Hepatocyte (in vitro differentiated cells): ENCODE measurements at places on chromosomes 7 and 10. TPM values are rescaled to one million over a fixed set of nuclear protein-coding genes. Genes with fewer than 3 reads are reported as not detected.

DNA sequence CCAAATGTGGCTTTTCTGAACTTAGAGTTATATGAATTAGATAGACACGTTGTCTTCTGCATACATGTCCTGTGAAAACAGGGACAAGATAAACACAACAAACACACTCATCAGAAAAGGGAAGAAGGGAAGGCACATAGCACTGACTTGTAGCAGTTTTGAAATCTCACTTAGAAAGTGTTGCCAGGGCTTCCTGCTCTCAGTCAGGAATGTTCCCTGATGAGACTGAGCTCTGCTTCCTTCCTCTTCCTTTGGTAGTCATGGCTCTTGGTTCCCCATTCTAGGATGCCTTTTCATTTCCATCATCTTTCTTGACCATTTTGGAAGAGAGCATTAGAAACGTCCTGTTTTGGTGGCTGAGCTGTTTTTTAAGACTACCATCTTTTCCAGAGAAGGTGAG, 233.8 kb upstream of the LYZL1 start:
- no peak overlapping the region for H3K27ac ChIP-seq
- no peak for DNase-seq
- no peaks in the 10 kb centered on the region for H3K27me3 ChIP-seq
- H3K4me1 ChIP-seq: peaks cover 17% of the 10 kb centered on the region
- H3K4me3 ChIP-seq: no peak overlapping the region
- H3K36me3 ChIP-seq: no peaks in the 10 kb centered on the region

- DNase-seq: no peak
- H3K4me1 ChIP-seq: no peaks in the 10 kb centered on the region
- no peak overlapping the region for H3K27ac ChIP-seq
- H3K27me3 ChIP-seq: no peaks in the 10 kb centered on the region
- H3K36me3 ChIP-seq: no peaks in the 10 kb centered on the region
Observed at GRCh38 chr7:6294839-6295238, 22.4 kb upstream of the CYTH3 start.

DNA sequence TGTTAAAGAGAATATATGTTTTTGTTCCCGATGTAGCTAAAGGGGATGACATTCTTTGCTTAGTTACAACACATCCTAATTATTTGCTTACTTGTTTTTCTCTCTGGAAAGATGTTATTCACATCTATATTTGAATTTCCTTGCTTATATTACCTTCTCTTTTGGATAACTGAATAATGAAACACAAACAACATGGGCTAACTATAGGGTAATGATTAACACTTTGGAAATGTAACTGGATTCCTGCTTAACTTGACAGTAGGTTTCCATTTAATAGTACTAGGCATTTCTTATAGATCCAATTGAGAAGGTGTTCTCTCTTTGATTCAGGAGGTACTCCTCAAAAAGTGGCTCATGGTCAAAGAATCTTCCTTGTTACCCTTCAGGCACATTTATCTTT, 141.1 kb downstream of the CCSER2 start:
- no peaks in the 10 kb centered on the region for H3K27me3 ChIP-seq
- no peaks in the 10 kb centered on the region for H3K4me1 ChIP-seq
- H3K4me3 ChIP-seq: no peak overlapping the region
- H3K36me3 ChIP-seq: no peaks in the 10 kb centered on the region
- H3K27ac ChIP-seq: no peak overlapping the region
- no peak for DNase-seq

DNA sequence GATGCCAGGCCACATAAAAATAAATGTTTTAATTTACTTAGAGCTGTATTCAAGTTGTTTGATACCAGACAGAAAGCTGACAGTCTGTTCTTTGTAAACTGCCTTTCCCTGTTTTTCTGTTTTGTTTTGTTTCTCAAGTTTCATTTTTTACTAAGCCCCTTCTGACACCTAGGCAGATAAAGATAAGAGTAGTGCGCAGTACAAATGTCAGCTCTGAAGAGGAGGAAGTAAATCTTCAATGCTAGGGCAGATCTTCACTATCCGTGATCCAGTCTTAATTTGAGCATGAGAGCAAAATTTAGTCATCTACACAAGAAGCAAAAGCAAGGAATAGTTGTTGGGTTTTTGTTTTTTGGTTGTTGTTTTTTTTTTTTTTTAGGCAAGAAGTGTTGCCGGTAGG, 27.3 kb downstream of the MTURN start:
- no peaks in the 10 kb centered on the region for H3K36me3 ChIP-seq
- DNase-seq: no peak
- no peak overlapping the region for H3K27ac ChIP-seq
- peaks cover 14% of the 10 kb centered on the region for H3K4me1 ChIP-seq
- no peaks in the 10 kb centered on the region for H3K27me3 ChIP-seq

The HABP2 gene
- polyA plus RNA-seq: 48.3 and 55.1 TPM in 2 replicates

The TSPAN14 gene
- 90.4 and 104 TPM in 2 replicates for polyA plus RNA-seq

The MYO3A gene
- 0.93 and 1.0 TPM in 2 replicates for polyA plus RNA-seq

The CYP2C19 gene
- polyA plus RNA-seq: 14.7 and 21.3 TPM in 2 replicates

The AZGP1 gene
- 44.3 and 73.6 TPM in 2 replicates for polyA plus RNA-seq

GRCh38 chr10:91307489-91307888, 87.0 kb downstream of the PCGF5 start:
- no peak overlapping the region for H3K27ac ChIP-seq
- no peak overlapping the region for H3K4me3 ChIP-seq
- no peaks in the 10 kb centered on the region for H3K27me3 ChIP-seq
- H3K36me3 ChIP-seq: no peaks in the 10 kb centered on the region
